ENCODE measurements at places on chromosomes 2 and 18.

DNA sequence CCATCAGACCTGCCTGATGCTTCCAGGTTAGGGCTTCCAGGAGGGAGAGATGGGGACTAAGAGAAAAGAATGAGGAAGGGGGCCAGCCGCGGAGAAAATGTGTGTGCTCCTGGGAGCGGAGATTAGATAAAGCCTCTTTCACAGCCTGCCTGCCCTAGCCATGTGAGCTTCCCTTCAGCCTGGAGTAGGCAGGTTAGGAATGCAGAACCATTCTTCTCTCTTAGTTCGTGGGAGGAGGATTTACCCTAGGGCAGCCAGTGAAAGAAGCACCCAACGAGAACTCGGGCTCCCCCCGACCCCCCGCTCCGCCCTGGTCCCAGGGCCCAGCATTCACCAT is 36.1 kb downstream of the POMC start:
- no peak for DNase-seq

DNA sequence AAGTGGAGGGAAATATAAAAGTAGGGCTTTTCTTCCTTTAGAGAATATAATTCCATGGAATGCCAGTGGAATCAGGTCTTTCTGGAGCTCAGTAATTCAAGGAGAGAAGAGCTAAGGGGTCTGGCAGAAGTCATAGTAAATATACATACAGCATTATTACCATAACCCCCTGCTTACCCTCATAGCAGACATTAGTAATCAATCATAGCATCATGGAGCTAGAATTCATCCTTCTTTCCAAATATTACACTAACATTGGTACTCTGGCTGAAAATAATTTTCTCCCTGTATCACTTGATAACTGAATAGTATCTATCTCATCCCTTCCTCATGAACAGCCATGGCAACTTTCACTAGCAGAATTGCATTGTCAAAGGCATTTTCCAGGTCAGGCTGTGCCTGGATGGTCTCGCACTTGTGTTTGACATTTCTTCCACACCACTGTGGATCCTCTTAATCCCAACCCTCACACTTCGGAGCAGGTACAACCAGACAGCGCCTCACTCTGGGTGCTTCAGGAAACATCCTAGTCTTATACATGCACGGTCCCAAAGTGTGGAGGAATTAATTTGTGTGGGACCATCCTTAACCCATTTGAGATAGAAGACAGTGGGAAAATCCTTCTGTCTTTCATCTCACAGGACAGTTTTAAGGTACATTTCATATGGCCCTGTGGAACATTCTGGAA is 84.2 kb upstream of the SEC11C start:
- DNase-seq: no peak

DNA sequence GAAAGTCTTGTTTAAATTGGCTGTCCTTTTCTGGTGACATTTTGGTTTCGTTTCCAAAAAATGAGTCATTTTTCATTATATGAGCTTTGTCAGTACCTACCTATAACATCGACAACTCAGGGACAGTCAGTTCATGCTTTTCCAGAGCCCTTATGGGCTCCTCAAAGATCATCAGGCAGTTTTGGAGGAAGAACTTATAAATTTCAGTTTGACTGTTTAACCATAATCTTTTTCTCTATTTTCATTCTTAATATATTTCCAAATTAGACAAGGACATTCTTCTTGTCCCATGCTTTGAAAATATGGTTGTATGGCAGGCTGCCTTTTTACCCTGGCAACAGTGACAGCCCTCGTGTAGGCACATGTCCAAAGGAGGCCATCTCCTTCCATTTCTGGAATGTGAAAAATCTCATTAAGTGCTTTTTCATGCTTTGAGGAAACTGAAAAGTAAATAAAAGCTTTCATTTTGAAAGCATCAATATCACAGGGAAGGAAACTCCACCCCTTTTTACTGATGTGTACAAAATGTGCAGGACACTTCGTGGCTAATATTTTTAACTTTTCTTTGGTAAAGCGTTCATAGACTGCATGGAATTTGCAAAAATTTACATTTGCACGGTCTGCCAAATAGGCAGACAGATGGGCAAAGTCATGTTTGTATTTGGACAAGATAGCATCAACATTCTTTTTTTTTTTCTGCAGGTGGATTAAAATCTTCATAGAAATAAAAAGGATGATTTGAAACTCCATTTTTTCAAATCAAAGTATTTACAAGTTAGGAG is 7.2 kb upstream of the PROC start:
- peak; percentile 78 for DNase-seq

DNA sequence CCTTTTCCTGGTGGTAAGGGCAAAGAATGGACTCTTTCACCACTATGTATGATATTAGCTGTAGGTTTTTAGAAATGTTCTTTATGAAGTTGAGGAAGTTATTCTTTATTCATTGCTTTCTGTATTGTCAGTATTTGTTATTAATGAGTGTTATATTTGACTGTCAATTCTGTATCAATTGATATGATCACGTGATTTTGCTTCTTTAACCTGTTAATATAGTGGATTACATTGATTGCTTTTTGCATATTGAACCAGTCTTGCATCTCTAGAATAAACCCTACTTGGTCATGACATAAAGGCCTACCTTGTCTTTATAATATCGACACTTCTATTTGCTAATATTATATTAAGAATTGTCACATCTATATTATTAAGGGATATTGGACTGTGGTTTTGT is 18.3 kb upstream of the ST6GAL2 start:
- no peak for DNase-seq

DNA sequence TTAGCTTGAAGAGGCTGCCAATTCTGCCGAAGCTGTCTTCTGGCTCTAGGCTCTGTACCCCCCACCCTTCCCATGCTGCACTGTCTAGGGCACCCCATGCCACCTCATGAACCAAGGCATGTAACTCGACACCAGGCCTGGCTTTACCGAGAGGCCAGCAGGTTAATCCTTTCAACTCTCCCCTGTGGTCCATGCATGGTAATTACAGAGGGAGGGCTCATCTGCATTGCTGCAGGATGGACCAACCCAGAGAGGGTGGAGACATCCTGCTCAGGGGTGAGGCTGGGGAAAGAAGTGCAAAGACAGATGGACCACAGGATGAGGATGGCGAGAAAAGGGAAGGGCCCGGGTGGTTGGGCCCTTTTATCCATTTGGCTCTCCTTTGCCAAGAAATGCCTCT is 65.8 kb downstream of the KCTD1 start:
- DNase-seq: peak; percentile 26
